ENCODE measurements at places on chromosomes 4 and X. TPM values are rescaled to one million over a fixed set of nuclear protein-coding genes. Genes with fewer than 3 reads are reported as not detected.

TEX28 gene
- not detected for total RNA-seq

INTU gene
- 4.5 TPM for total RNA-seq

FGFBP2 gene
- total RNA-seq: 5.6 TPM

ADGRA3 gene
- 82.7 TPM for total RNA-seq

MSMO1 gene
- 30.3 TPM for total RNA-seq

GJB1 gene
- 40.2 TPM for total RNA-seq

GASK1B gene
- 7.9 TPM for total RNA-seq
